ENCODE measurements at places on chromosomes 1 and 21.

DNA sequence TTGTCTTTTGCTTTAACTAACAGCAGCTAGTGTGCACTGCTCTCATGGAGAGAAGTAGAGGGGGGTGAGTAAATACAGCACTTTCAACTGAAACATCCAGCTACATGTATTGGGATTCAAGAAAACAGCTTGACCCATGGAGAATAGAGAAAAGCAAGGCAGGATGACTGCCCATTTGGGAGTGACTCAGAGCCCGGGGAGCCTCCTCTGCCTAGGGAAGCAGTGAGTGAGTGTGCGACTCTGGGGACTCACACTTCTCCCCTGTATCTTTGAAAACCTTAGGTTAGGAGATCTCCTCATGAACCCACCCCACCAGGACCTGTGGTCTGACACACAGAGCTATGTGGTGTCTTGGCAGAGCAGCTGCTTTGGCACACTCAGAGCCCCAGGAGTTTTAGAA, 82.0 kb upstream of the PTGFR start:
- DNase-seq = no peak

DNA sequence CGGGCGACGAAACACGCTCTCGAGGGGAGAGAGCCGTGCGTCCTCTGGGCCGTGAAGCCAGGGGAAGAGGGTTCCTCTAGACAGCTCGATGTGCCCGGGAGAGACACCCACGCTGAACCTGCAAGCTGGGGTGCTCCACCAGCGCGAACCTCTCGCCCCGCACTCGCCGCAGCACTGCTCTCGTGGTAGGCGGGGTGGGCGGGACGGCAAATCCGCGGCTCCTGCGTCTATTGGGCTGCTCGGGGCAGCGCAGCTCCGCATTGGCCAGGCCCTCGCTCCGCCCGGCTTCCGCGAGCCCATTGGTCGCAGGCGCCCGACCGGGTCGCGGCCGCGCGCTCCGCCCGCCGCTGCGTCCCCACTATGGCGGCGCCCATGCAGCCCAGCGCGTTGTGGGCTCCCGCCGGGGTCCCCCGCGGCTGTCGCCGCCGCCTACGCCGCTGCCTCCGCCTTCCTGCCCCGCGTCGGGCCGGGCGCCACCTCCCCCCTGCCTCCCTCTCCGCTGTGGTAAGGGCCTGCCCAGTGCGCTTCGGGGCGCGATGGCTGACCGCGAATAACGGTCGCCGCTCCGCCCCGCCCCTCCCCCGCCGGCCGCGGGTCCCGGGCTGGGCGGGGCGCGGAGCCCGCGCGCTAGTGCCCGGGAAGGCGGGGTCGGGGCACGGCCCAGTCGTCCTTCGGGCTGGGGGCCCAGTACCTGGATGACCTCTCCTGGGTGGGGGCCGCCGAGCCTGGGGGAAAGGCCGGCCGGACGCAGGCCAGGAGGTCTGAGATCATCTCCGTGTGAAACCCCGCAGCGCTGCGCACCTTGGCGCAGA, at the start of gene ST3GAL3:
TSS of gene ST3GAL3 (plus strand) at position 347 of the 812 bp plus-strand sequence. CDS start 28,727 bp downstream, outside the sequence.
- DNase-seq = peak; percentile 91

GRCh38 chr1:80064524-80064923, 1058.0 kb upstream of the ADGRL4 start:
- DNase-seq = no peak

DNA sequence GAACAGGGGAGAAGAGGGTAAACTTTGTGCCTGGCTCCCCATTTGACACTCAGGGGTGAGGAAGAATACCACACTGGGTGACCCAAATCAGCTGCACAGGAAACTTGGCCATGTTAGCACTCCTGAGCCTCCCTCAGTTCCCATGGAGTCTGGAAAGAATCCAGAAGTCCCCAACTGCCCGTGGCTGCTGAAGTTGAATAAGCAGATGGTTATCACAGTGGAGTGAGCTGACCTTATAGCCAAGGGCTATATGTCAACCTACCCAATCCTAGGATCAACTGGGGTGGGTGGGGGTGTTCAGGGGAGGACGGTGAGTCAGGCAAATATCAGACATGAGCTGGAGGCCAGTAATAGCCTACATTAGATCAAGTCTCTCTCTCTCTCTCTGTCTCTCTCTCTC, 20.4 kb downstream of the KCNH1 start:
- no peak for DNase-seq

GRCh38 chr1:18018366-18018765, 89.2 kb upstream of the IGSF21 start:
- no peak for DNase-seq

- peak; percentile 49 for DNase-seq
Measured at GRCh38 chr1:7616076-7616832, 154.8 kb upstream of the VAMP3 start.

- DNase-seq = peak; percentile 8
Measured at GRCh38 chr1:21865943-21866706, 54.1 kb downstream of the LDLRAD2 start.

GRCh38 chr1:85118751-85119150, 70.5 kb upstream of the MCOLN3 start:
- no peak for DNase-seq

GRCh38 chr1:205480349-205480985, 24.0 kb upstream of the CDK18 start:
- no peak for DNase-seq

DNA sequence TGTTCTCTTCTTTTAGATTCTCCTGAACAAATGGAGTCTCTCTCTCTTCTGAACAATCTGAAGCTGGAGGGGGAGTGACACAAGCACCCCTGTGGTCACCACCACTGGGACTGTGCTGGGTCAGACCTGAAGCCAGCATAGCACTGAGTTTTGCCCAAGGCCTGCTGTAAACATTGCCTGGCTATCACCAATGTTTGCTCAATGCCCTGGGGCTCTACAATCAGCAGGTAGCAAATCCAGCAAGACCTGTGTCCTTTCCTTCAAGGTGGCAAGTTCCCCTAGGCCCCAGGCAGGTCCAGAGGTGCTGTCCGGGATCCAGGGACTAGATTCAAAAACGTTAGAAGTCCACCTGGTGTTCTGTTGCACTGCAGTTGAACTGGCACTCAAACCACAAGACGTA, 282.8 kb upstream of the PROX1 start:
- no peak for DNase-seq

GRCh38 chr1:209629621-209630382, 22.4 kb downstream of the LAMB3 start:
- no peak for DNase-seq

DNA sequence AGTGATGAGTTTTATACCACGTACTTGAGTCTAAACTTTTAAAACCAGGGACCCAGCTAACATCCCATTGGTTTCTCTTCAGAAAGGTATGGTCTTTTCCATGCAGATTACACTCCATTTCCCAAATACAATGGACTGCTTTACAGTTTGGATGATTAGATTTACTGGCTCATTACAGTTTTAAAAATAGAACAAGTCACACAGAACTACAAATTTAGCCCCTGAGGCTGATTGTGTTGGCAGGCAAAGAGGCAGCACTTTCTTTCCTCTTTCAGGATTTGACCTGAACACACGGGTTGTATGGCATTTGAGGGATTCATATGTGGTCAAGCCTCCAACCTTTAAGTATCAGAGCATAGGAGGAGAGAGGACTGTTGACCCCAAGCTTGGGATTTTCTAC, 21.8 kb upstream of the VTCN1 start:
- no peak for DNase-seq

- no peak for DNase-seq
Measured at GRCh38 chr1:245389873-245390272, 235.1 kb downstream of the KIF26B start.

DNA sequence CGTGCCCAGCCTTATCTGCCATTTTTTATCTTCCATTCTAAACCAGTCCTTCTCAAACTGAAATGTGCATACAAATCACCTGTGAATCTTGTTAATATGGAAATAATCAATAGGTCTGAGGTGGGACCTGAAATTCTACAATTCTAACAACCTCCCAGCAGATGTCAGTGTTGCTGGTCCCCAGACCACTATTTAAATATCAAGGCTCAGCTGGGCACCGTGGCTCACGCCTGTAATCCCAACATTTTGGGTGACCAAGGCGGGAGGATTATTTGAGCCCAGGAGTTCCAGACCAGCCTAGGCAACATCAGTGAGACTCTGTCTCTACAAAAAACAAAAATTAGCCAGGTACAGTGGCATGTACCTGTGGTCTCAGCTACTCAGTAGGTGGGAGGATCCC, 4.1 kb downstream of the UQCRHL start:
- DNase-seq = peak; percentile 24

DNA sequence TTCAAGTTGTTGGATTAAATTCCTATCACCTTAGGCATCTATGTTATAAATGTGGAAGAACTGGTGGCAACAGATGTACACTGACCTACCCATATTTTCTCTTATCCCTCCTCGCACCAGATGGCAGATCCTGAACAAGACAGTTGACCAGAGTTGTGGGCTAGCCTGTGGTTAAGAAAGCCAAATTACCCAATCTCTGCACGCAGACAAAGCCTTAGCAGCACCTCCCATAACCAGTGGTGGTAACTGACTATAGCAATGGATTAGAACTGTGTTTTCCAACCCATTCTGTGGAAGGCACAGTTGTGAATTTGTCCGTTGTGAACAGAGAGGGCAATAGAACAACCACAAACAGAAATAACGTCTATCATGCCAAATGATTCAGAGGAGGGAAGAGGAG, 20.6 kb downstream of the ABCB10 start:
- no peak for DNase-seq

DNA sequence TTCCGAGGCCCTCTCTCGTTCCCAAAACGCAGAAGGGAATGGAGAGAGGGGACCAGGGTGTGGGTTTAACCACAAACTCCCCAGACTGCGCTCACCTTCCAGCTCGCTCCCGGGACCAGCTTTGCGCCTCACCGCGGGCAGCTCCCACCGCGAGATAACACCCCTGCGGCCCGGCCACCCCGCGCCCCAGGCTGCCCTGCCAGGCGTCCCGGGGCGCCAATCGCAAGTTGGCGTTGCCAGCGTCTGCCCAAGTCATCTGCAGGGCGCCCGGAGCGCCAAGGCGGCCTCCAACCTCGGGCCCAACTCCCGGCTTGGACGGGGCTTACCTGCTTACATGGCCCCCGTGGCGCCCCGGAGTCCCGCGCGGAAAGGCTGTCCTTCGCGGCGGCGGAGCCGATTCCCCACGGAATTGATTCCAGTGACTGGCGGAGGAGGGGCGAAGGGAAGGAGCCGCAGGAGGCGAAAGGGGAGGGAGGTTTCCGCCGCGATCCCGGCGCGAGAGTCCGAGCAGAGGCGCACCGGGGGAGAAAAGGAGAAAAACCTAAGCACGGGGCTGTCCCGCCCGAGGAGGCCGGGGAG, 456 bp downstream of the PTPN14 start:
- no peak for DNase-seq

DNA sequence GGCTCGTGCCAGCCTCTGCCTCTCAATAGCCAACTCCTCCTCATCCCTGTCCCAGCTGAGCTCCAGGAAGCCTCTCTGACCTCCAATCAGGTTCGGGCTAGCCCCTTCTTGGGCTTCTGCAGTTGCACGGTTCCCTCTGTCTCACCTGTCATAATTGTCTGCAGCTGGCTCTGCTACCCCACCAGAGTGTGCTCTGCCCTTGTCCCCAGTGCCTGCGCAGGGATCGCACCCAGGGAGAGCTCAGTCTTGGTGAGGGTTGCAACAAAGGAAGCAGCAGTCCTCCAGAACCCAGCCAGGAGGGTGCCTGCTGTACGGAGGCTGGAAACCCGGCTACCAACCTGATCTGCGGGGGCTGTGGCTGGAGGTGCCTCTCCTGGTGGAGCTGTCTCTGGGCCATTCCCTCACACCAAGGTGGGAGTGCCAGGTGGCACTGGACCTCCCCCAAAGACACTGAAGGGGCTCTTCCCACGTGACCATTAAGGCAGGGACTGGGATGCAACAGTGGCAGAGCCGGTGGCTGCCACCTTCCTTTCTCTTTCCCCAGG, 63.5 kb upstream of the DMRTB1 start:
- no peak for DNase-seq

DNA sequence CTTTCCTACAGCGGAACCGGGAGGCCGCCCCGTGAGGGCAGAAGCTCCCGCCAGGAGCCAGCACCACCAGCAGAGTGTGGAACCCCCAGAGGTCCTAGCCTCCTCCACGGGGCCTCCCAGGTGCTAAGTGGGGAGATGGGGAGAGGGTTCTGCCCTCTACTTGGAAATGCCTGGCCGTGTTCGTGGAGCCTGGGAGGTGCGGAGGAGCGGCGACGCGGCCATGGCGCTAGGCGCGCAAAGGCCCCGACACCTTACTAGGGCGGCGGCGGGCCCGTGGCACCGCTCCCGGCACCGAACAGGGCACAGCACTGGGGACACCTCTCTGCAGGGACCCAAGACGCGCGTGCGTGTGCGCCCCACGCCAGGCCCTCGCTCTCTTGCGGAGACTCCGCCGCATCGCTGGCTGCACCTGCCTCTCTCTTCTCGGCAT, 1.3 kb upstream of the CACNA1E start:
- no peak for DNase-seq

DNA sequence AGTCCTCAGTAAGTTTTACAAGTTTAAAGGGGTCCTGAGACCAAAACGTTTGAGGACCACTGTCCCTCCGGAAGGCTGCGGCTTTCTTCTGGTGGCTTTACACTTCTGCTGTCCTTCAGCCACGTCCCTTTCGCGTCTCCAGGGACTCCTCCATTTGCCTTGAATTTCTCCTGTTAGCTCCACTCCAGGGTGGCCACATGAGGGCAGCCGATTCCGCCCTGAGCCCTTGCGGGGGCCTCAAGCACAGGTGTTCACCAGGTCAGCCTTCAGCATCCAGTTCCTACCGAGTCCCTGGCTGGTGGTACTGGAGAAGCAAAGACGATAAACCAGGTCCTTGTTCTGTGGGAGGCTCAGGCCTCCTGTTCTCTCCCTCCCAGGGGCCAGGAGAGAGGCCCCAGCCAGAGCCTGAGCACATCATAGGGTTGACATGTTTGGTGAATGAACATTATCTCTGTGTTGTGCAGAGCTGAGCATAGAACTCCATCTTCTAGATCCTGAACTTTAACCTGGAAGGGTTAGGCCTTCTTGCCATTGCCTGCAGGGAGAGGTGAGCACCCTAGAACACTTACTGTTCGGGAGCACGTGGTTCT, 27.4 kb upstream of the COQ8A start:
- DNase-seq = no peak

DNA sequence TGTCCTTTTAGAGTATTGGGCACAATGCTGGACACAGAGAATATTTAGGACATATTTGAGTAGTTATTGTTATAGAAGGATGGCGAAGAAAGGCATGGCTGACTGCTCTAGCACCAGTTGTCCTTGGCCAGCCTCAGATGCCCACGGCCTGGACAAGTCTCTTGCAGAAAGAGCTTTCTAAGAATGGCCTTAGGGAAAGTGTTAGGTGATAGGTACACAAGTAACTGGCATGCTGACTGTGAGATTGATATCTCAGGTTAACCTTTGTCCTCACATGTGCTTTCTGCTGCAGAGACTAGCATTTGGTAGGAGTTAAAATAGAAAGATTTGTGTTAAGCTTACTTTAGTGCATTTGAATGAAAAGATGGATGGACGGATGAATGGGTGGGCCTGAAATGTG, 10.1 kb downstream of the SFT2D2 start:
- DNase-seq = no peak

GRCh38 chr1:98374098-98374497, 287.4 kb upstream of the SNX7 start:
- DNase-seq = no peak

- DNase-seq = no peak
Measured at GRCh38 chr1:117616356-117616755, 10.5 kb downstream of the TENT5C start.

- no peak for DNase-seq
Measured at GRCh38 chr1:21924503-21925005, 12.6 kb downstream of the HSPG2 start.
